Esophagus mucosa (tissue), 1 donor: ENCODE measurements at places on chromosomes 11 and 22.

- no peak for ATAC-seq
These were observed 3.3 kb downstream of the SPI1 start for GRCh38 chr11:47375020-47375419.

GRCh38 chr11:124736736-124737135, 3.0 kb upstream of the NRGN start:
- no peak for ATAC-seq

DNA sequence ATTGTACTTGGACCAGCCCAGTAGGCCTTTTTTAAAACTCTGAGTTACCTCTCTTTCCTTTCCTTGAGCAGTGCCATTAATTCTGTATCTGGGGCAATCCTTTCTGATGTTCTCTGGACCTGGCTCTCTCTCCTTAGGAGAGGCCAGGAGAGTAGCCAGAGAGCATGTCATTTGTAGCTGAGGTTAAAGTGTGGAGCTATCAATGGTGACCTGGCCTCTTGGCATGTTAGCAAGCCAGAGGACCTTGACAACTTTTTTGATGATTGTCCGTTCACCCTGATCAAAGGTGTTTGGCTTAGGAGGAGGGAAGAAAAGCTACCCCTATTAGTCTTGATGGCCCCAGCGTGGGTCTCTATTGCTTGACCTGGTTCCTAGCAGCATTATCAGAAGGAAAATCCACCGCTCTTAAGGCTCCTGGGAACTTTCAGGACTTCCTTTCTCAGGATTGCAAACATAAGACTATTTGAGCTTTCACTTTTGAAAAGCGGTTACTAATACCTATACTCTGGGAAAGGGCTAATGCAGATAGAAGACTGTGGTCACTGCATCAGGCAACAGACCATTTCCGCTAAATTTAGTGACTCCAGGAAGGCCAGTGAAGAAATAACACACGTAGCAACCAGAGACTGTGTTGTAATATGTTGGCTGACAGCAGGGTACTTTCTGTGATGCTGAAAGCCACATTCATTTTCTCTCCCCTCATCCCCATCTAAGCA, 18.2 kb downstream of the LIMK2 start:
- peak; percentile 10 for ATAC-seq

GRCh38 chr11:110100476-110101240, 7.5 kb downstream of the ZC3H12C start:
- ATAC-seq = no peak
